GM12891 (cell line): ENCODE measurements at places on chromosomes 7 and 10.
A peak's percentile ranks its signal among the peaks of the same experiment; 100 is the strongest.

- no peak for DNase-seq
These were observed 66.1 kb upstream of the PDZD8 start for GRCh38 chr10:117441361-117441760.

DNA sequence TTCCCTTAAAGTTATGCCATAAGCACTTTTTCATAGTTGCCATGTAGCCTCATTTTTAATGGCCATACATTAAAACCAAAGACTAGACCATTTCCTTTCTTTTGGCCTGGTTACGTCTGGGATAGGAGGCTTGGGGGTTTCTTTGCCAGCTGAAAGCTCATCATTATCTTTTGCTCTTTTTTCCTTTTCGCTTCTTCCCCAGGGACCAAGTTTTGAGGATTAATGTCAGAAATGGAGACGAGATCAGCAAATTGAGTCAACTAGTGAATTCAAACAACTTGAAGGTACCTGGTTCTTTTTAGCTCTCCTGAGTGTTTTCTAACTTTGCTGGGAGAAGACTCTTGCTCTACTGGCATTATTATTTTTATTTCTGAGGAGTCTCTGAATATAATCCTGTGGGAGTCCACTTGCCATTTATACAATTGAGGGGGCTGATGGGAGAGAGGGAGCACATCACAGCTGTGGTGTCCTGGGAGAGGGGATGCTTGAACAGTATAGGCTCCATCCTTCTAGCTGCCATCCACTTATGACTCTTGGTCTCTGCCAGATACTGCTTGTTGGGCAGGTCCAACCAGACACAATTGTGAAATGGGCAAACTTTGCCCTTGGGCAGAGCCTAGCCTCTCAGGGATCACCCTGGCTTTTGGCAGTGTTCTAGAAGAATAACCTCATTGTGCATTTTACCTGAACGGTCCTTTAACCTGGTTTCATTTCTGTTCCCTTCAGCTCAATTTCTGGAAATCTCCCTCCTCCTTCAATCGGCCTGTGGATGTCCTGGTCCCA is 5.8 kb downstream of the CPA4 start:
- DNase-seq = no peak

DNA sequence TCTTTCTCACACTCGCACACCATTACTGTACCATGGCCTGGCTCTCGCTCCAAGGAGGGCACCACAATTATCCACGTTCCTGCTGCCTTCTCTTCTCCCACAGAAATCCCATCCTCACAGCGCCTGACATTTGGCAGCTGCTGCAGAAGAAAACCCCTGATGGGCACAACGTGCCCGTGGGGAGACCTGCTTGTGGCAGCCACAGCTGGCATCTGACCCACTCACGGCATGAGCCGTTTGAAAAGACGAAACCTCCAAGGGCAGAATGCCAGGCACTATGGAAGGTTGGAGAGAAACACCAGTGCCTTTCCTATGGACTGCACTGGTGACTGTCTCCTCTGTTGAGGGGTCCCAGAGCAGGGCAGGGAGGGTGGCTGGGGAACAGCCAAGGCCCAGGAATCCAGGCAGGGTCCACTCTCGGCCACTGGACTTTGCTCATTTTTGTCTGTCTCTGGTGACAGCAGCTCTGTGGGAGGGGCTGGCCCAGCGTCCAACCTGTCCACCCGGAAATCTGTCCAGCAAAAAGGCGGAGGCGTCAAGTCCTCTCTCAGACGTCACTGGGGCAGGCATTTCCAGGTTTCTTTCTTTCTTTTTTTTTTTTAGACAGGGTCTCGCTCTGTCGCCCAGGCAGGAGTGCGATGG is 61.0 kb upstream of the MKRN1 start:
- DNase-seq = no peak

- DNase-seq = no peak
These were observed 8.3 kb downstream of the SLC37A3 start for GRCh38 chr7:140390034-140390433.

DNA sequence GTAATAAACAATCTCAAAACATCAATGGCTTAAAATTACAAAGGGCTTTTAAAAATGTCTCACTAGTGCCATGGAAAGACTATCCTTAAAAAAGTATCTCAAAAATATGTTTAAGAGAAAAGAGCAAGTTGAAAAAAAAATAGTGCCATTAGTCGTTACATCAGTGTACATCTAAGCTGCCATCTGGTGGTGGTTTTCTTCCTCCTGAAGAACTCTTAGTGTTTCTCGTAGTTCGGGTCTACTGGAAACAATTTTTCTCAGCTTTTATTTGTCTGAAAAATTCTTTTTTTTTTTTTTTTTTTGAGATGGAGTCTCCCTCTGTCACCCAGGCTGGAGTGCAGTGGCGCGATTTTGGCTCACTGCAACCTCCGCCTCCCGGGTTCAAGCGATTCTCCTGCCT is 5.9 kb upstream of the GARIN1A start:
- DNase-seq = no peak

- DNase-seq = peak; percentile 40
These were observed 98.5 kb downstream of the ARHGAP22 start for GRCh38 chr10:48506147-48506917.

DNA sequence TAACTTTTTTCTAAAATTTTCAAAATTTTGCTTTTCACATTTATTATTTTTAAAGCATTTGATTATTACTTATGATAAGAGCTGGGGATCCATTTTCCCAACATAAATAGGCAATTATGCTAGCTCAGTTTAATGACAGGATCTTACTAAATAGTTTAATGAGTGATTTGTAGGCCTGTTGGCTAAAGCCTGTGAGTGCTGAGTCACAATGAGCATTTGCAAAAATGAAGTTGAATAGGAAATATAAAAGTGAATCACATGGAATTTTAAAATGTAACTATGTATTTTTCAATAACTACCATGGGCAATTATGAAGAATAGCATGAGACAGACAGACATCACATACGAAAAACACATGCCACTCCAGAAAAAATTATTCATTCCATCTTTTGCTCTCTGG is 45.1 kb upstream of the ZPBP start:
- no peak for DNase-seq

DNA sequence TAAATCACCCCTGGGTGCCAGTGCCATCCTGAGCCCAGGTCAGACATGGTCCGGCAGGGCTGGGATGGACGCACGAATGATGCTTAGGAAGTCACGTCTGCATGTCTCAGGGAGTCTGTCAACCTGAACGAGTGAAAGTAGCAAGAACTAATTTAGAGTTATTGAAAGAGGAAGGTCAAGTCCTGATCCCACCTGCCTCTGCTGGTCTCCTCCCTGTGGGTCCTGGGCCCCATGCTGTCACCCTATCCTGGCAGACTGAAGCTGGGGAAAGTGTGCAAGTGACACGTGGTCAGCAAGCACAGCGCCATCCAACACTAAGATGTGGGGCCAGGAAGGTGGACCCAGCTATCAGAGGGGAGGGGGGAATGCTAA is 26.1 kb upstream of the GRID1 start:
- DNase-seq = no peak

DNA sequence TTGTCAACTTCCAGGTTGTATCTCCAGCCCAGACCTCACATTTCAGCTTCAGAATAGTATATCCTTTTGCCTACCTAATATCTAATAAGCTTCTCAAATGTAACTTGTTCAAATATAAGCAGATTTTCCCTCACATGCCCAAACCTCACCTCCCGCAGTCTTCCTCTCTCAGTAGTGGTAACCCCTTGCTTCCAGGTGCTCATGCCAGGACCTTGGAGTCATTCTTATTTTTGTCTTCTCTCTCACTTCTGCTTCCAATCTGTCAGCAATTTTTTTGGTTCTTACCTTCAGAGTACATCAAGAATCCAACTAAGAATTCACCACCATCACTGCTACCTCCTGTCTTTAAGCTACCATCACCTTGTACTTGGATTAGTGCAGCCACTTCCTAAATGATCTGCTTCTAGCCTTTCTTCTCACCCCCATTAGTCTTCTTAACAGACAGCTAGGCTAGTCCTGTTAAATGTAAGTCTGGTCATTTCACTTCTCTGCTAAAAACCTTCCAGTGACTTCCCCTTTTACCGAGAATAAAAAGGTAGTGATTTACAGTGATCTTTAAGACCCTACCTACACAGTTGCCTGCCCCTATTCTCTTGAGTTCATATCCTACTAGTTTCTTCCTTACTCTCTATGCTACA is 14.0 kb downstream of the ANKIB1 start:
- DNase-seq = no peak

GRCh38 chr7:5692112-5692844 is 89.2 kb downstream of the RNF216 start:
- DNase-seq = no peak

DNA sequence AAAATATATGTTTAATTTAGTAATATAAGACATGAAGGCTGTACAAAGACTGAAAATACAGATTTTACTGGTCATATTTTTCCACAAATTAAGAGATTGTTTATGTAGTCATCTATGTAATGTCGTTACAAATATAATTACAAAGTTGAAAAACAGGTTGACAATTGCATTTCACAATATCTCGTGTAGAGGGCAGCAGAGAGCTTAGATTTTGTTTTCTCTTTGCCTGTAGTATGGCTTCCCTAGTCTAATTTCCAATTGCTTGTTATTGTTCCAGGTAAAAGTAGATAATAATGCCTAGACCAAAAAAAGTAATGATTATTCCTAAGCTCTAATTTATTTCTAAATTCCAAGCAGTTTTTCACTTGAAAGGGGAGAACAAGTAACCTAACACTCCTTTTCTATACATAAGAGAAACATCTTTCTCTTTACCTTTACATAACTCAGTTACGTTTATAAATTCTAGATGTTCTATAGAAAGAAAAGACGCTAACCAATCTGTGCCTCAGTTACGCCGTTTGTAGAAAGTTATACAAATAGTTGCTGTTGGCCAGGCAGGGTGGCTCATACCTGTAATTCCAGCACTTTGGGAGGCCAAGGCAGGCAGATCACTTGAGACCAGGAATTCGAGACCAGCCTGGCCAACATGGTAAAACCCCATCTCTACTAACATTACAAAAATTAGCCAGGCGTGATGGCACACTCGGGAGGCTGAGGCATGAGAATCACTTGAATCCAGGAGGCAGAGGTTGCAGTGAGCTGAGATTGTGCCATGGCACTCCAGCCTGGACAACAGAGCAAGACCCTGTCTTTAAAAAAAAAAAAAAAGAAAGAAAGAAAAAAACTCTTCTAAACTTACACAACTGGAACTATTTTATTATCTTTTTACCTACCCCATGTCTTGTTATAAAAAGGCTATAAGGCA is 30.0 kb downstream of the NET1 start:
- DNase-seq = no peak

DNA sequence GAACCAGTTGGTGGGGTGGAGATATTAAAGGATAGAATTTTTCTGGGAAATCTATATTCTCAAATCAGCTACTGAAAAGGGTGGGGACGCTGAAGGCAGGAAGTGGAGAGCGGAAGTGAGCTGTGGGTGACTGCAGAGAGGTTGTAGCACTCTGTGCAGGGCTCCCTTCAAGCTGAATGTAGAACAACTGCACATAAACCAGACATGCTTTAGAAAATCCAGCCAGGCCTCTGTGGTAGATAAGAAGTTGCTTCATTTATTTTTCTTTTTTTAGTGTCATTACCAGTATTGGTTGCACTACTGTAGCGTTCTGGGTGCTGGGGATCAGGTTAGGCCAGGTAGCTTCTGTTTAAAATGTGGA is 127.8 kb downstream of the CELF2 start:
- no peak for DNase-seq

- DNase-seq = no peak
These were observed 9.0 kb upstream of the FKBP9 start for GRCh38 chr7:32948202-32948601.

GRCh38 chr7:18541871-18542212 is 46.3 kb downstream of the HDAC9 start:
- no peak for DNase-seq

DNA sequence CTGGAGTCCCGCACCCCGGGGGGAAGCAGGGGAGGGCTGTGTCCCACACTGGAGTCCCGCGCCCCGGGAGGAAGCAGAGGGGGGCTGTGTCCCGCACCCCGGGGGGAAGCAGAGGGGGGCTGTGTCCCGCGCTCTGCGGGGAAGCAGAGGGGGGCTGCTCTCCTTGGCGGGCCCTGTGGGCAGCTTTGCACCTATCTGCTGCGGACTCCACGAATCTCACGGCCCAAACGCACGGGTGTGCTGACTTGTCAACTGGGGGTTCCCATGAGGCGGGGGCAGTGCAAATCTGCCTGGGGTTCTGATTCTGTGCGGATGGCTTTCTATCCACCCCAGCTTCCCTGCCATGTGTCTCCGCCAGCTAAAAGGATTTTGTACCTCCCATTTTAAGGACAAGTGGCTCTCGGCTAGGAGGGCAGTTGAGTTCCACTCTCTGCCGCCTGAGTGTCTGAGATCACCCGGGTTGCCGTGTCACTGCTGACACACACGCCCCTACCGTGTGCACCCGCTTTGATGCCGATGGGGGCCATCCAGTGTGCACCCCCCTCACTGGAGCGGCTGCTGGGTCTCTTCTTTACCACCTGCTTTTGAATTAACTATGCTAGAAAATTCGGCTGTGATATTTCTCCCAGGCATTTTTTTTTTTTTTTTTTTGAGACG is 20.5 kb downstream of the GPER1 start:
- no peak for DNase-seq

GRCh38 chr7:31744294-31744874 is 57.4 kb downstream of the PPP1R17 start:
- peak; percentile 13 for DNase-seq

DNA sequence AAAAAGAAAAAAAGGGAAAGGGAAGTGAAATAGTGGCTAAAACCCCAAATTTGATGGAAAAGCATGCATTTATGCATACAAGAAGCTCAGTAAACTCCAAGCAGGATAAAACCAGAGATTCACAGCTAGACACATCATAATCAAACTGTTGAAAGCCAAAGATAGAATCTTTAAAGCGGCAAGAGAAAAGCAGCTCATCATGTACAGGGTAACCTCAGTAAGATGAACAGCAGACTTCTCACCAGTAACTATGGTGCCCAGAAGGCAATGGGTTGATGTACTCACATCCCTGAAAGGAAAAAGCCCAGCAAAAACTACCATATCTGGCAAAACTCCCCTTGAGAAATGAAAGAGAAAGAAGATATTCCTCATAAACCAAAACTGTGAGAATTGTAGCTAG is 60.4 kb downstream of the TPST1 start:
- DNase-seq = no peak

- no peak for DNase-seq
These were observed 135.0 kb downstream of the DLG5 start for GRCh38 chr10:77791506-77791905.

DNA sequence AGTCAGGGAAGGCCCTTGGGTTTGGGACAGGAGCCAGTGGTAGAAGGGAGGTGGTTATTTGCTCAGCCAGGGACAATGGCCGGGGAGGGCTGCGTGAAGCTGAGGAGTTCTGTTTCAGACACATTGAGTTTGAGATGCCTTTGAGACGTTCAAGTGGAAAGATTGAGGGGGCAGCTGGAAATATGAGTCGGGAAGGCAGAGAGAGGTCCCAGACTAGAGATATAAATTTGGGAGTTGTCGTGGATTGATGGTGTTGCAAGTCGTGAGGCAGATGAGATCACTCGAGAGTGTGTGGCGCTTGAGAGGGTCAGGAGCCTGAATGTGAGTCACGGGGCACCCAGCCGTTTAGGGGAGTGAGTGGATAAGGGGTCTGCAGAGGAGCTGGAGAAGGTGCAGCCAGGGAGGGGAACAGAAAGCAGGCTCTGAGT is 73.3 kb downstream of the ZMIZ1 start:
- DNase-seq = no peak
